ENCODE measurements at places on chromosomes 7 and 10.

DNA sequence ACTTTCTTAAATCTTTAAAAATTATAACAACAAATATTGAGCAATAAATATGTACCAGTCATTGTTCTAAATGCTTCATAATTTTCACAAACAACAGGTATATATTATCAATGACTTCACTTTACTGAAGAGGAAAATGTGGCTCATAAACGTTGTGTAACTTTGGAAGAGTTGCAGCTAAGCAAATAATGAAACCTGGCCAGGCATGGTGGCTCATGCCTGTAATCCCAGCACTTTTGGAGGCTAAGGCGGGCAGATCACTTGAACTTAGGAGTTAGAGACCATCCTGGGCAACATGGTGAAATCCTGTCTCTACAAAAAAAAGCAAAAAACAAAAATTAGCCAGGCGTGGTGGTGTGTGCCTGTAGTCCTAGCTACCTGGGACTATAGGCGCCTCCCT lies 71.9 kb upstream of the AMPH start:
- no peak for DNase-seq

DNA sequence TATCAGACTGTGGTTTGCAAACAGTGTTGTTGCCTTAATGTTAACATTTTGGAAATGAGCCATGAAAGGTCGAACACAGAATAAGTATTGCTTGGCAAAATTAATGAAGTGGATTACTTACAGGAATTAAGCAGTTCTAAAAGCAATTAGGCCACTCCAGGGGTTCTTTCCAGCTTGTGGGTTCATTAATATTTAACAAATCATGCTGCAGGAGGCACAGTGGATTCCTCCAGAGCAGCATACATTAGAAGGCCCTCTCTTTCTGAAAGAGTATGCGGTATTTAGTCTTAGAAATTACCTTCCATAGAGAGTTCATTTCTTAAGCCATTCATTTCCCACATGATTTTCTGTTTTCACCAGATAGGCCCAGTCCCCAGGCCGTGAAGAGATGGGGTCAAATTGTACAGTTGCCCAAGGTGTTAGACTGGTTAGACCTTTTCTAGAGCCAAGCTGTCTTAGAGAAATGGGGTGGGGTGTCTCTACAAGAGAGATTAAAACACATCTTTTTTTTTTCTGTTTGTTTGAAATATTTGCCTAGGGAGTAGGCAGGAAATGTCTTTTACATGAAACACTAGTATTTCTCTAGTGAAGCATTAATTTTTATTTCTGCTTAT lies 40.0 kb upstream of the AGR3 start:
- DNase-seq = no peak

DNA sequence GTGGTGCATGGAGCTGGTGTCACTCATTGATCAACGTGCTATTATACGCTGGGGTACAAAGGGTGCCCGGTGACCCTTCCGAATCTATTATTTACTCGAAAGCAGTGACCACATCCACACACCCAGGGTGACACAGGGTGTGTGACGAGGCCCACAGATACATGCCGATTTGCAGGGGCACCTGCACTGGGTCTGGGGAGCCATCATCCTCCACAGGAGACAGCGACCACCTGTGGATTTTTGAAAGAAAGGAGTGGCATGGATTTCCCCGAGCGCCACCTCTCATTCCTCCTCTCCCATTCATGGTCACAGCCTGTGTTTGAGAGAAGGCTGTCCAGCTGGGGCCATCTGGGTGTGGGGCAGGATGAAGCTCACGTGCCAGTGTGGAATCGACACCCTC lies 249.7 kb downstream of the PAXIP1 start:
- no peak for DNase-seq

GRCh38 chr7:86814661-86815379 lies 171.1 kb downstream of the GRM3 start:
- no peak for DNase-seq

GRCh38 chr10:72414642-72415041 lies 59.9 kb upstream of the DNAJB12 start:
- no peak for DNase-seq

- DNase-seq = no peak
Measured at GRCh38 chr10:100660945-100661344, 84.4 kb upstream of the PAX2 start.

GRCh38 chr10:124870854-124871425 lies 69.3 kb downstream of the ABRAXAS2 start:
- DNase-seq = no peak

All from substantia nigra (tissue), 51 donors.